SW 1271 (cell line): ENCODE measurements at places on chromosomes 1 and 21.

GRCh38 chr1:224880593-224881307 lies 48.7 kb upstream of the DNAH14 start:
- DNase-seq: no peak

- no peak for DNase-seq
These were observed 29.3 kb downstream of the SLC9C2 start for GRCh38 chr1:173573596-173573995.

GRCh38 chr1:160950657-160951056 lies 4.0 kb downstream of the ITLN2 start:
- DNase-seq: no peak

GRCh38 chr21:25115021-25115420 lies 492.3 kb downstream of the MRPL39 start:
- DNase-seq: no peak

DNA sequence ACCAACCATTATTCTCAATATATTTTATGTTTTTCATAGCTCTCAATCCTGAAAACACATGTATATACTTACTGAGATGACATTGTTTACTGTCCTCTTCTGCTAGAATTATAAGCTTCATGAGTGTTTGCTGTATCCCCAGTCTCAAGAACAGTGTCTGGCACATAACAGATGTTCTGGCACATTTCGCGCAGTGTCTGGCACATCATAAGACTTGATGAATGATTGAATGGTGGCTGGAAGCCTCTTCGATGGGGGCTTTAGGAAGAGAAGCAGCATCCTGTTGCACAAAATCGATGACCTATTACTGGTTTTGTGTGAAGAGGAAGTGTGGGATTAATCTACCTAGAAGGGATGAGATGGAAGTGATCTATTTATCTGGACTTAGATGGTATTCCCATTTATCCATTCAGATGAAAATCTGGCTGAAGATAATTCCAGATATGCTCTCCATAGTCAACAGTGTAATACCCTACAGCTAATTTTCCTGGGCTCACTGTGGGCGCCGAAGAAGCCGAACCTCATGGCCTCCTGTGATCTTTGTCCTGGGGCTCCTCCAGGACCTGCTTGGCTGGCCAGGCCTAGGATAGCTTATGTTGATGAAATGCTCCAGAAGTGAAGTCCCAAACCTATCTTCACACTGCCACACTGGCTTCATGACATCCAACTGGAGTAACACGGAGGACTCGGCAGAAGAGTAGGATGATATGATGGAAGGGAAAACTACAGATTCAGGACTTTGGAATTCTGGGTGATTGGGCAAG lies 26.5 kb downstream of the CD34 start:
- no peak for DNase-seq
